Right renal cortex interstitium (tissue), 3 donors: ENCODE measurements at places on chromosomes 3 and 15. TPM values are rescaled to one million over a fixed set of nuclear protein-coding genes. Genes with fewer than 3 reads are reported as not detected.

DNA sequence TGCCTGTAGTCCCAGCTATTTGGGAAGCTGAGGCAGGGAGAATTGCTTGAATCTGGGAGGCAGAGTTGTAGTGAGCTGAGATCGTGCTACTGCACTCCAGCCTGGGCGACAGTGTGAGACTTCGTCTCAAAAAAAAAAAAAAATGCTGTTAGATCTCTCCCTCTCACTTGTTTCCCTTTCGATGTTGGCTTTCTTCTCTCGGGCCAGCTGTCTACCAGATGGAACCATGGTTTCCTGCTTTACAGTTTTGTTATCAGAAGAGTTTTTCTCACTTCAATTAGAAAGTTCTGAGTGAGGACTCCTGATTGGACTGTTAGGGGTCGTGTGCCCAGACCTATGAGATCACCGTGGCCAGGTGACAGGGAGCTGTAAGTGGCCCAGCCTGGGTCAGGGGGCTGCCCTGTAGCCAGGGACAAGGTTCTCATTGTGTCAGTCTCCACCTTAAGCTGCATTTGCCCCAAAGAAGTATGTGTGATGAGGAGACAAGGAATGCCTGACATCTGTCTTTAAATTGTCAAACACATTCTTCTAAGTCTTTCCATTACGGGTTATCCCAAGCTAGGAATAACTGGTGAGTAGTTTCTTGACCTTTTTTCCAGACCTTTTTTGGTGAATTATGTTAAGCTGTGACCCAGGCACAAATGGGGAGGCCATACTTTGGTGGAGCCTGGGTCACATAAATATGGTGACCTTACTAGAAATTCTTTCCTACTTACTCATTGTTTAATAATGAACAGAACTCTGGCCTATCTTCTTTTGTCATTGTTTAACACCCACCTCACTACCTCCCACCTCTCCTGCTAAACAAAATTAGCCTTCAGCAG lies 25.2 kb downstream of the SNAPC5 start:
- no peak for DNase-seq

DNA sequence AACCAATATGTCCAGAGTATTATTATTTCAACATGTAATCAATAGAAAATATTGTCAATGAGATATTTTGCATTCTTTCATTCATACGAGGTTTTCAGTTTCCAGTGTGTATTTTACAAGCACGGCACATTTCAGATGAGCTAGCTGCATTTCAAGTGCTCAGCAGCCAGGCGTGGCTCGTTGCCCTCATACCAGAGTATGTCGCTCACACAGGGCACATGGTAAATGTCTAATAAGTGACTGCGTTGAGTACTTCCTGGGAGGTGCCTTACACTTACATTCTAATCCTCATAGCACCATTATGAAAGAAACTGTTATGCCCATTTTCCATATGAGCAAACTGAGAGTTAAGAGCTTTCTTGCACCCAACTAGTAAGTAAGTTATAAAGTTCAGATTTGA lies 47.4 kb downstream of the TMEM266 start:
- DNase-seq, result no peak

GRCh38 chr3:6753536-6753935 lies 107.4 kb upstream of the GRM7 start:
- DNase-seq, result no peak

GRCh38 chr3:54427941-54428871 lies 305.9 kb downstream of the CACNA2D3 start:
- peak; percentile 56 for DNase-seq

GRCh38 chr3:18559331-18559842 lies 134.2 kb upstream of the SATB1 start:
- peak; percentile 19 for DNase-seq

The IL12A gene
- polyA plus RNA-seq, result 1.0 TPM

The CFAP100 gene
- polyA plus RNA-seq, result 1.1 TPM

The MKRN2OS gene
- 1.0 TPM for polyA plus RNA-seq

GRCh38 chr15:48644467-48644826 lies 1.1 kb downstream of the FBN1 start:
- DNase-seq, result no peak

DNA sequence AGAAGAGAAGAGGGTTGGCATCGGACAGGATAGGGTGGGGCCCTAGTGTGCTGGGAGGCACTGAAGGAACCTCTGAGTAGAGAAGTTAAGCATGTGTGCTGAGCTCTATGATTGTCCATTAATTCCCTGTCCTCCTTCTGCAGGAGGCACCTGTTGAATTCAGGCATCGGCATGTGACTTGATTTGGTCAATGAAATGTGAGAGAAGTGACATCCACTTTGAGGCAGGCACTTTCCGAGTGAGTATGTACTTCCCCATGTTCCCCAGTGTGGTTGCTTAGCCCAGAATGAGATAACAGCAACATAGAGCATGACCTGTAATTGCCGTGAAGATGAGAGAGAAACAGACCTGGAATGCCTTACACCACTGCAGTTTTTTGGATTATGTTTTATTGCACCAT lies 224.8 kb downstream of the RPLP1 start:
- DNase-seq, result no peak

DNA sequence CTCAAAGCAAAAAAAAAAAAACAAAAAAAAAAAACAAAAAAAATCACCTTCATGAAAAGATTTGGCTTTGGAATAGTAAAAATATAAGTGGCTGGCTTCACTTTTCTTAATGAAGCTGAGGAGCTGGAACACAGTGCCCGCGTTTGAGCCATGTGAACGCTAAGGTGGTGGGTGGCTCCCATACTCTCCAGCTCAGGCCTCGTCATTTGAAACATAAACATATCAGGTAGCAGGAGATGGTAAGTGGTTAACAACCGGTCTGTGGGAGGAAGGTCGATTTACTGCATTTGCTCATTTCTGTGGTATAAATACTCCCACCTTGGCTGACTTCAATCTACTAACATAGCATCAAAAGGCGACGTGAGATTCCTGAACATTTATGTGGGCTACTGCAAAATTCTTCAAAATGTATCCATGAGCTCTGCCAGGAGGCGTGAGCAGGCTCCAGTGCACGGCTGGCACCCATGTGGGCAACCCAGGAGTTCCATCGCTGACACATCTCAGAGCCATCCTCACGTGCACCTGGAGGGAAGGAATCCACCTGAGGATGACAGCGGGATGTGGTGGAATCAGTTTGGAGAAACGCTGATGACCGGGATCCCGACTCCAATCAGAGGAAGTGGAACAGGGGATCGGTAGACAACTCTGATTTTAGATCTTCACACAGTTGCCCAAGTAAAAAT lies 157.6 kb downstream of the ATP10A start:
- peak; percentile 31 for DNase-seq

GRCh38 chr3:66270288-66270687 lies 49.5 kb downstream of the SLC25A26 start:
- DNase-seq, result no peak

- no peak for DNase-seq
Measured at GRCh38 chr15:77983091-77983707, 94.3 kb downstream of the TBC1D2B start.

The CYP11A1 gene
- 1.2 TPM for polyA plus RNA-seq

The ROPN1B gene
- 0.64 TPM for polyA plus RNA-seq

The SPTBN5 gene
- 1.5 TPM for polyA plus RNA-seq

The TIMMDC1 gene
- polyA plus RNA-seq, result 107 TPM

DNA sequence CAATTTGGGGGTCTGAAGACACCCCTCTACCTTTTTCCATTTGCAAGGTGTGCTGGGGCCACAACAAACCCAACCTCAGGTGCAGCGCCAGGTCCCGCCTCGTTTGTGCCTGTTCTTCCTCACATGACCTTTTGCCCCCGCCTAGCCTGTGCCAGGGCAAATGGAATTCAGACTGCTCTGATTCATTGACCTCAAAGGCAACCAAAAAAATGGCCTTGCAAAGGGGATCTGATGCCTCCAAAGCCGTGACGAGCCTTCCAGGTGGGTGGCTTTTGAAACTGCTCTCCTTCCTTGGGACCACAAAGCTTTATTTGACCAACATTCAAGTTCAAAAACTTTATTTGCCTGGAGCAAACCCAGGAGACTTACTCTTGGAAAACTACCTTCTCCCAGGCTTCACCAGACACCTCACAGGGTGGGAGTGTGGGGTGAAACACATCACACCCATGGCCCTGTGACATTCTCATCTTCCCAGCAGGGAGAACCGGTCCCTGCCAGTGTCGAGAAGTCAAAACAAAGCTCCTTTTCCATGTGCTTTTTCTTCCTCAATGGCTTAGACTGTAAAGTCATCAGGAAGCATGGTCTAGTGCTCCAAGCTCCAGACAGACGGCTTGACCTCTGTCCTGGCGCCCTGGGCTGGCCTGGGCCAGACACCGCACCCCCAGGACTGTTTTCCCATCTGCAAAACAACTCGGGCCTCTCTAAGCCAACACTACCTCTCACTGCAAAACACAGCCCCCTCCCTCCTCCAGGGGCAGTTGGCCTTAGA lies 103.9 kb upstream of the HES1 start:
- DNase-seq, result no peak

The SPINT1 gene
- polyA plus RNA-seq, result 60.3 TPM

DNA sequence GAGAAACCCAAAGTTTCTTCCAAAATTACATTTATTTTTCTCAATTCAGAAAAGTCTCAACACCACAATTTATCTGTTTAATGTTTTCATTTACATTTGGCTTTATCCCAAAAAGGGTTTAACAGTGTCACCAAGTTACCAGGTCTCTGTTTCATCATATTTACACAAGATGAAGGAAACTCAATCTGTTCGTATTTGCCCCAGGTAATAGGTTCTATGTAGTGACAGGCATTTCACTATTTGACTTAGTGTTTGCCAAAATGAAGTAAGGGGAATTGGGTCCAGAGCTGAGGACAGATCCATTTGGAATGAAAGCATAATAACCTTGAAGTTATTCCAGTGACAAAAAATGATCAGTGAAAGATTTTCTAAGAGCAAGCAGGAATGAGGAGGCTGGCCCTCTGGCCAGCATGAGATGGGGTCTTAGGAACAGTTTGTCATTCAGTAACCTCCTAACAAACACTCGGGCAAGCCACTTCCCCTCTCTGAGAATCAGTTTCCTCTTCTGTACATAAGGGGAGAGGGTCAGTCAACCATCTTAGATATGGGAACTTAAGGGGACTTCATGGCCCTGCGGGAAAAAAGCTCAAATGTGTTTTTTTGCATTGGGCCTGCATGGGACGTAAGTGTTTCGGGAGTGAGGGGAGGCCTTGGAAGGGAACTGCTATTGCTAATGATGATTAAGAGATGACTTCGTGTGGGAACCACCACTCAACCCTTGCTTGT lies 31.8 kb downstream of the UMPS start:
- no peak for DNase-seq

The CDCP1 gene
- polyA plus RNA-seq, result 0.89 TPM

GRCh38 chr3:32238453-32239306 lies at the start of gene CMTM8:
TSS of gene CMTM8 (plus strand) at chr3:32238680. CDS start at chr3:32238973, 293 bp downstream.
- DNase-seq, result peak; percentile 55

- no peak for DNase-seq
Measured at GRCh38 chr15:68298882-68299381, 21.4 kb downstream of the FEM1B start.

- no peak for DNase-seq
Measured at GRCh38 chr15:37397266-37398022, 297.1 kb upstream of the MEIS2 start.

DNA sequence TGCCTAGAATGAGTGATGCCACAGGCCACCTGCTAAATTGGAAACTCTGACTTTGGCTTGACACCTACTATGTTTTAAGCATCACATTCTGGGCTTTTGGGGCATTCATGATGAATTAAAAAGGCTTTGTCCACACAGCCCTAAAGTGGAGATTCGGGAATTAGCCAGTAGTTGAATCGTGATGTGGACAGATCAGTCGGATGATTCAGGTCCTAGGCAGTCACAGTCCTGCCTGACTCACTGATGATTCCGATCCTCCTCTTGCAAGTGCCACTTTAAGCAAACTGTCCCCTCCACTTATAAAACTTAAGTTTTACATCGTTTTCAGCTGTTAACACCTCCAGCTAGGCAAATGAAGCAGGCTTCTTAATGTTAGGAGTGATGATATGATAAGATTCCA lies 75.3 kb downstream of the SYNPR start:
- DNase-seq, result no peak

DNA sequence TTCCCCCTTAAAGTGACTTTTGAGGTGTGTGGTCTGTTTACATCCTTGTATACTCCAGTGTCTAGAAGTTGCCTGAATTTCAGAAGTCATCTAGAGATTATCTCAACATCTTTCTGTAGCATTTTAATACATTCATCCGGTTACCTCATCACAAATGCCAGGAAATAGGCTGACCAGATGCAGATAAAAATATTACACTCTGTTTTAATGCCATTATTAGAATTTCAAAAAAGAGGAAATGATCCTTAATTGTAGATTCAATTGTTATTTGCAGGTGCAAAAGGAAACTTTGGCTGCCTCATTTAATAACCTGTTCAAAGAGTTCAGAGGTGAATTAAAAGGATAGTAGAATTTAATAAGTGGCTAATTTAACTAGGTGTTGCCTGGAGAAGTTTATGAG lies 290.9 kb downstream of the C3orf38 start:
- DNase-seq, result no peak

DNA sequence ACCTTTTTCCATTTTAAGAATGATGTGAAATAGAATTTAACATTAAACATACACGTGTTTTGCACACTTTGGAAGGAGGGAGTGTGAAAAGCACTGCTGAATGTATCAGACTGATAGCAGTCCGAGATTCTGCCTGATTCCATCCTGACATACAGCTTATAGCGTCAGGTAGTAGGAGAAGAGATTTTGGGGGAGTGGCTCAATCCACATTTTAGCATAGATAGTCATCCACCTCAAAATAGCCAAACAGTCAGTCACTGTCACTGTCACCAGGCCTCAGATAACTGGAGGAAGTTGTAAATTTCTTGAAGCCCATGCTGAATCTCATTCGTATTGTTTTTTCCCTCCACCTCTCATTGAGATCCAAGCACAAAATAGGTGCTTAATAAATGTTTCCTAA lies 35.4 kb upstream of the ARHGEF26 start:
- no peak for DNase-seq

The ESYT3 gene
- 1.2 TPM for polyA plus RNA-seq

DNA sequence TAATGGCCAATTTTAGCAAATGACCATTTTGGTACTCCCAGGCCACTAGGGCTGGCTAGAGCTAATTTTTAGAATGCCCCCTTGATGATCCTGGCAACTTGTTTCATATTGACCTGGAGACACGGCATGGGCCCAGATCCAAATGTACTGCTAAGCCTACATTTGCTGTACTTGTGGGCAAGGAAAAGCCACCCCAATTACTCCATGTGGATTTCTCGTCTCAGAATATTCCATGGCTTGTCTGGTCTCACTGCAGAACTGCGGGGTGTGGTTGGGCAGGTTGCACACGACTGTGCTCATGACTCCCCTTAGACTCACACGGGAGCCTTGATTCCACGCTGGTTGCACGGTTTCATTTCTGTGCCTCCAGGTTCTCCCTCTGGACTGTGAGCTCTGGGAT lies 140.9 kb downstream of the RPLP1 start:
- DNase-seq, result no peak

GRCh38 chr3:176615826-176616225 lies 581.5 kb downstream of the TBL1XR1 start:
- no peak for DNase-seq

The TADA3 gene
- polyA plus RNA-seq, result 61.5 TPM

The NDN gene
- 77.2 TPM for polyA plus RNA-seq

DNA sequence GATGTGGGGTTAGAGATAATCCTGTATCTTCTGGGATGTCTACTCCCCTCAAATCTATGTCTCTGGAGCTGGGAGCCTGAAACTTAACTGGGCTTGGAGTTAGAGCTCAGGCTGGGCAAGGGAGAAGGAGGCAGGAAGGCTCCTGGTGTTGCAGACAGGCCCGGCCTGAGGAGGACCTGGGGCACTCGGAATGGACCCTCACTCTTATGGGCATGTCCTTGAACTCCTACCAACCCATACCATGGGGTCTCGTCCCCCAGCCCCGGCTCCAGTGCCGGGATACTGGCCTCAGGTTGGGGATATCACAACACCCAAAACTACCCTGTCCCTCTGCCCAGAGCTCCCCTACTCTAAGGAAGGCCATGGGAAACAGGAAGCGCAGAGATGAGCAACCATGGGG lies 45.2 kb downstream of the SCN5A start:
- no peak for DNase-seq
